Stimulated activated CD8-positive, alpha-beta memory T cell treated with anti-CD3 and anti-CD28 coated beads, Interleukin-15, amount 100 ng/mL, for 24 hours (primary cell): ENCODE measurements at places on chromosomes 16 and 17.

DNA sequence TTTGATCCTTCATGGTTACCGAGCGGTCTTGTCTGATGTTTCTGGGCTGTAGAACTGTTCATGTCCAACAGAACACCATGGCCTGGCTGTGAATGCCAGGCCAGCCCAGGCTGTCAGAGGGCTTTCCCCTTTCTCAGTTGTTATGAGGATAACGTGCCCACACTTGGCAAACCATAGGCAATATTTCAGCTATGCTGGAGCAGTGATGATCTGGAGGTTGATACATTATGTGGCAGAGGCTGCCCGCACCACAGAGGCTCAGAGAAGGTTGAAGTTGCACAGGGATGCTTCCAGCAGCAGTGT is 92.9 kb downstream of the C16orf78 start:
- no peak for DNase-seq

- DNase-seq: no peak
Measured at GRCh38 chr17:29070781-29071180, 27.8 kb downstream of the PIPOX start.

DNA sequence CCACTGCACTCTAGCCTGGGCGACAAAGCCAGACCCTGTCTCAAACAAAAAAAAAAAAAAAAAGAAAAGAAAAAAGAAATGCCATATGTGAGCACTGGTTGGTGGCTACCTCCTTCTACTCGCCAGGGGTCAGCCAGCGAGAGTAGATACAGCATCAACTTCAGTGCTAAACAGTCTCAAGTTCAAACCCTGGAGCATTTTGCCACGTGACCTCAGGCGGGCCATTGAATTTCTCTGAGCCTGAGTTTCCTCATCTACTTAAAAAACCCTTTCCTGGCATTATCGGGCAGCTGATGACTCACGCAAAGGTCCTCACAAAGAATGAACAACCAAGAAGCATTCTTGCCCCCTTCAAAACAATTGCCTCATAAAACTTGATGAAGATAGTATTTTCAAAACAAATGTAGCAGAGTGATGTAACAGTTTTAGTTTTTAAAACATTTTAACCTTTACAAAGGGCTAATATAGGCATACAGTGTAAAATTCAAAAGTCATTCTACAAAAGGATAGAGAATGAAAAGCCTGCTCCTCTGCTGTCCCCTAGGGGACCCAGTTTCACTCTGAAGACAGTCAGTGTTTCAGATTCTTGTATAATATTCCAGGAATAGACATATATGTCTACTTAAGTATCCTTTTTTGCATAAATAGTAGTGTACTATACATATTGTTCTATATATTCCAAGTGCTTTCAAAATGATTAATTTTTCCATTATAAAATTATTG is 28.4 kb downstream of the DNAH2 start:
- no peak for DNase-seq

GRCh38 chr17:81337476-81337879 is 42.4 kb upstream of the SLC38A10 start:
- no peak for DNase-seq

GRCh38 chr17:6108987-6109386 is 38.8 kb downstream of the WSCD1 start:
- no peak for DNase-seq

GRCh38 chr17:32936894-32937500 is 9.0 kb downstream of the TMEM98 start:
- peak; percentile 36 for DNase-seq
